Fibroblast of skin of left quadriceps (primary cell): ENCODE measurements at places on chromosomes 5 and 9.

GRCh38 chr9:136264031-136264430 is 18.4 kb upstream of the QSOX2 start:
- no peak for DNase-seq

GRCh38 chr9:89797937-89798455 is 193.2 kb downstream of the GADD45G start:
- no peak for DNase-seq

- peak; percentile 38 for DNase-seq
Measured at GRCh38 chr5:161190086-161190485, 338.1 kb upstream of the ATP10B start.

- peak; percentile 13 for DNase-seq
Measured at GRCh38 chr9:129776566-129776937, 23.7 kb upstream of the PTGES start.

GRCh38 chr9:135810806-135811575 is 96.4 kb downstream of the CAMSAP1 start:
- no peak for DNase-seq

- DNase-seq: no peak
Measured at GRCh38 chr5:56369361-56369811, 136.3 kb upstream of the ANKRD55 start.

- DNase-seq: peak; percentile 61
Measured at GRCh38 chr9:75054368-75055001, 26.4 kb upstream of the CARNMT1 start.

DNA sequence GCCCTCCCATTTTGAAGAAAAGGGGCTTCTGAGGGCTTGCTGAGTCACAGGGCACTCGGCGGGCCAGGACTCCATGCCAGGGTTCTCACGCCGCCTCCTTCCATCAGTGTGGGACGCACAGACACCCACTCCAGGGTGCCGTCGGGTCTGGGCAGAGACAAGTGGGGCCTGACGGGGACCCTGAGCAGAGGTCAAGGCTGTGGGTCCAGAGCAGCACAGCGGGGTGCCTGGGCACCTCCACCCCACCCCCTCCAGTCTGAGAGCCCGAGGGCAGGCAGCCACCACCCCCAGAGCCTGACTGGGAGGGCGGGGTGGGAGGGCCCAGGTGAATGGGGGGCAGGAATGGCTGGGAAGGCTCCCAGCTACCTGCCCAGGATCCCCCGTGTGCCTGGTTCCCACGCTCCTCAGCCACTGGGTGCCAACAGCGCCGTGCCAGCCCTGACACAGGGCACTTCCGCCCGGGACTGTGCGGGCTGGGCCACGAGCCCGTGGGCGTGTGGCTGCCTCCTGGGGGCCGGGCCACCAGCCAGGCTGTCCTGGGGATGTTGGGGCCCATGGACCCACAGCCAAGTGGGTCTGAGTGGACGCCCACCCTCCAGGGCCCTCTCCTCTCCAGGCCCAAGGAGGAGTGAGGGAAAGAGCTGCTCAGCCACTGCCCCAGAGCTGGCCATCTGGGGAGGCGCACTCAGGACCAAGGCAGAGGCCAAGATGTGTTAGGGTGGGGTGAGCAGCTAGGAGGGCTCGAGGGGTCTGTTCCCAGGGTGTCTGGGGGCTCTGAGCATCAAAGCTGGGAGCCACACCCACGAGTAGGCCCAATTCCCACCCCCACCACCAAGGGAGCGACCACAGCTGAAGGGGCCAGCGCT is 10.1 kb upstream of the NRARP start:
- no peak for DNase-seq
